T-helper 17 cell (primary cell): ENCODE measurements at places on chromosomes 13 and 19. TPM values are rescaled to one million over a fixed set of nuclear protein-coding genes. Genes with fewer than 3 reads are reported as not detected.

DNA sequence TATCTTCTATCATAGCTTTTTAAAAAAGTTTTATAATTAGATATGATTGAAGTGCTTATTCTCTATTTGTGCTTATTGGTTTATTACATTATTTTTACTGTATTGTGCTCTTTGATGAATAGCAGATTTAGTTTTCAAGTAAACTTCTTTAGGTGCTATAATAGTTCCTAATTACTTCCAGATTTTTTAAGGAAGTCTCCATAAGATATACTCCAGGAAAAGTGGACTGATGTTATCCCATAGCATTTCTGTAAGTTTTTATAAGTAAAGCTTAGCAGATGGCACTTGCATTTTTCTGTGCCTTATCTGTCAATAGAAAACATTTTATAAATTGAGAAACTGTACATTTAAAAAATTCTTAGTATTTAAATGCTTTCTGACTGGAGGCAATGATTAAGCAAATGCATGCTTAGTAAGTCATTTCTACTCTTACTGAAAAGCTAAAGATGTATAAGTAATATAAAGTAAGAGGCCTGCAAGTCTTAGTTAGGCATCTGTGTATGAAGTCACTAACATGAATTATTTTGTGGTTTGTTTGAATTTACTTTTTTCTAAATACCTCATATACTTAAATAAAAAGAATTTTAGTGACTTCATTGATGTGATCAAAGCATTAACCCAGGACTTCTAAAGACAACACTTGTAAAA, 182.8 kb downstream of the MAB21L1 start:
- no peak for DNase-seq
- H3K27ac ChIP-seq, result no peak overlapping the region
- H3K4me1 ChIP-seq, result no peaks in the 10 kb centered on the region

GRCh38 chr13:50990065-50990817, 80.7 kb downstream of the RNASEH2B start:
- H3K27me3 ChIP-seq, result no peaks in the 10 kb centered on the region
- peak overlapping the region; percentile 75 for H3K27ac ChIP-seq
- peak overlapping the region; percentile 45 for H3K4me3 ChIP-seq
- H3K36me3 ChIP-seq, result peaks cover 5% of the 10 kb centered on the region

GRCh38 chr13:99426426-99426825, 74.8 kb upstream of the TM9SF2 start:
- H3K4me1 ChIP-seq, result peaks cover 28% of the 10 kb centered on the region
- peak overlapping the region; percentile 60 for H3K4me3 ChIP-seq
- peak overlapping the region; percentile 97 for H3K27ac ChIP-seq
- no peaks in the 10 kb centered on the region for H3K27me3 ChIP-seq

- H3K27ac ChIP-seq, result no peak overlapping the region
- no peak overlapping the region for H3K4me3 ChIP-seq
- peaks cover 14% of the 10 kb centered on the region for H3K4me1 ChIP-seq
- DNase-seq, result no peak
- peaks cover 2% of the 10 kb centered on the region for H3K36me3 ChIP-seq
These were observed 3.0 kb upstream of the TNNT1 start for GRCh38 chr19:55152017-55152416.

DNA sequence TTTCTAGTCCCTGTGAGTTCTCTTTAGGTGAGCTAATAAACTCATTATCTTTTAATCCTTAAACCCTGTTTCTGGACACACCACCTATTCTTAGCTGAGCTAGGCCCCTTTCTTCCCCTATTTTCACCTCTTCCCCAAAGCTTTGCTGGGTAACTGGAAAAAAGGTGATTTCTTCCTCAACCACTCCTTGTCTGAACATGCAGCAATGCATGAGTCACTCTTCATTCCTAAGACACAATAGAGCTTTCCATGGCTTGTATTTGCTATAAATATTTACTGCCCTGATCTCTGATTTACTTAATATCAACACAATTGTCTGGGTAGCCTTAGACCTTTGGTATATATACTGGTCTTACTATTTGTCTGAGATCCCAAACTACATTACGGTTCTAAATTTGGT, 370.9 kb downstream of the KLF5 start:
- peaks cover 2% of the 10 kb centered on the region for H3K36me3 ChIP-seq
- no peak overlapping the region for H3K27ac ChIP-seq

- no peak overlapping the region for H3K4me3 ChIP-seq
- peaks cover 13% of the 10 kb centered on the region for H3K4me1 ChIP-seq
- no peaks in the 10 kb centered on the region for H3K27me3 ChIP-seq
- H3K27ac ChIP-seq, result peak overlapping the region; percentile 67
- H3K36me3 ChIP-seq, result no peaks in the 10 kb centered on the region
These were observed 28.4 kb downstream of the ANKRD27 start for GRCh38 chr19:32646556-32646955.

DNA sequence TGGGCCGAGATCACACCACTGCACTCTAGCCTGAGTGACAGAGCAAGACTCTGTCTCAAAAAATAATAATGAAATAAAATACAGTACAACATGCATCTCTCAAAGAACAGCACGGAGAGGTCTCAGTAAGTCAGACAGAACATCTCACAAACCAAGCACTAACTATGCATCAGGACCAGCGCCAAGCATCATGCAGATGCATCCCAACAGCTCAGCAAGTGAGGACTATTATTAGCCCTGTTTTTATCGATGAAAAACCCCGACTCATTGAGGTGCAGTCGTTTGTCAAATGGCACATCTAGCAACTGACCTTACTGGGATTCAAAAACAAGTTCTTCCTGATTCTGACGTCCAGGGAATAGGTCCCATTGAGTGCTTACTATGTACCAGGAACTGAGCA, 3.8 kb downstream of the C19orf47 start:
- no peak for DNase-seq
- no peaks in the 10 kb centered on the region for H3K27me3 ChIP-seq
- no peak overlapping the region for H3K27ac ChIP-seq
- peaks cover 25% of the 10 kb centered on the region for H3K4me1 ChIP-seq
- H3K4me3 ChIP-seq, result no peak overlapping the region

The MEGF8 gene
- total RNA-seq, result 6.1 TPM

The ADM5 gene
- total RNA-seq, result 2.9 TPM
